IPS DF 19.7 (cell line): ENCODE measurements at places on chromosomes 13 and 19.

GRCh38 chr13:99124046-99124400, 76.6 kb upstream of the UBAC2 start:
- DNase-seq, result no peak

DNA sequence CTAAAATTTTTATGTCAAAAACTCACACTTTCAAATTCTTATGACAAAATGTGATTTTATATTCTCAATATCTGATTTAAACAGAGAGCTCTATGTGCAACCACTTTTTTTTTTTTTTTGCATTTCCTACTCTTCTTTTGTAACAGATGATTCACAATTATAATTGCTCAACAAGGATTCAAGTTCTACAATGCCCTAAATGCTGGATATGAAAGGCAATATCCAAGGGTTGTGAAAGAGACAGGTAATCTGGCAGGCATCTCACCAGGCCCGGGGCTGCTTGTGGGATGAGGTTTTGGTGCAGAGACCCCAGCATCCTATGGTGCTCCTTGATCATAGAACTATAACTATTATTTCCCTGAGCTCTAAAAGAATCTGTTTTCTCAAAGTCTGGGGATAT, 363.6 kb upstream of the NBEA start:
- DNase-seq, result no peak

DNA sequence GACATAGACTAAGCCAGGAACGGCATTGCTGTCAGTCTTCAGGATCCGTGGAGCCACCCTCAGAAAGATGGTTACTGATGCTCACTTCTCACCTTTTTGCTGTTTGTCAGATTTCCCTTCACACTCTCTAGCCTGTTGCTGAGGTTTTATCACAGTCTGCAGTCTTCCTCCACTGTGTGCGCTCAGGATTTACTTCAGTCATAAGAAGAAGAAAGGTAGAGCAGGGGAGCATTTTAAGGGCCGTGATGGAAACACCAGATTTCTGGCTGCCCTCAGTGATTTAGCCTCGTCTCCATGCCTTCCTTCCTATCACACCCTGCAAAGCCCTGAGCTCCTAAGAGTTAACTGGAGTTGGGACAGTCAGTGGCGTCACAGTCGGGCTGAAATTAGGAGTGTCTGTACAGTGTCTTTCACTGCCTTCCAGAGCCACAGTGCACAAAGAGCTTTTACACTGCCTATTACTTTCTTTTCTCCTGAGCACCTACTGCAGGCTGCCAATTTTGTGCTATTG, 60.0 kb upstream of the GPR183 start:
- no peak for DNase-seq

DNA sequence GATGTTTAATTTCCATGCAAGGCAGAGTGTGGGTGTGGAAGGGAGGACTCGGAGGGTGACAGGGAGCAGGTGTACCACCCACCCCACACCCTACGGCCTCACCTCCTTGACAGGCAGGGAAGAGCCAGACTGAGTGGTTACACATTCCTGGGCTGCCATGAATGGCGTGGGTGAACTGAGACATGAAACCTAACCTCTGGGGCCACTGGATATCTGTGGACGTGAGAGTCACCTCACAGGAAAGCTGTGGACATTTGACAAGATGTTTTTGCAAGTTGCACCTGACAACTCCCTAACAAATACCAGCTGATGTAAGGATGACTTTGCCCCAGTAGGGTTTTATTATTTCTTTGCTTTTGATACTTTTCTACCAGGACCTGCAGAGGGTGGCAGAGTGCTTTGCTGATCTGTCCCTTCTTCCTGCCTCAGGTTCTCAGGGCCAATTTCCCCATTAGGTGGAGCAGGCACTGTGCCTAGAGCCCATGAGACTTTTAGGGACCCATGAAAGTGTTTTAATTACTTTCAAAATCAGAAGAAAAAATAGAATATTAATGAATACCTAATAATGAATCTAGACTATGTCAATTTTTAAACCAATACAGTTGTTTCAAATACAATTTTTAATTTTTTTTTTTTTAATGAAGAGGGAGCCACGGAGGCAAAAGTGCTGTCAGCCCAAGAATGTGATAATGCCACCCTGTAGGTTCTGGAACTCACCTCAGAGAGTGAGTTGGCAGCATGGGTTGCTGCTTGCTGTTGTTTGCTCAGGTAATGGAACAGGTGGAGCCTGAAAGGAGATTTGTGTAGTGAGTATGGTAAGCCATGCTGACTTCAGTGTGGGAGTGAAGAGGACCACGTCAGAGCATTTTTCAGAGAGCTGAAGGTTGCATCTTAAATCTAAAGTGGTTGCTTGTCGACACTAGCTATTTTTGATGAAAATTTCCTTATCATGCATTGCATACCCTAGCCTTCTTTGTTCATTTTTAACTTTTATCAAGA, 58.0 kb upstream of the CYSLTR2 start:
- DNase-seq, result peak; percentile 25

DNA sequence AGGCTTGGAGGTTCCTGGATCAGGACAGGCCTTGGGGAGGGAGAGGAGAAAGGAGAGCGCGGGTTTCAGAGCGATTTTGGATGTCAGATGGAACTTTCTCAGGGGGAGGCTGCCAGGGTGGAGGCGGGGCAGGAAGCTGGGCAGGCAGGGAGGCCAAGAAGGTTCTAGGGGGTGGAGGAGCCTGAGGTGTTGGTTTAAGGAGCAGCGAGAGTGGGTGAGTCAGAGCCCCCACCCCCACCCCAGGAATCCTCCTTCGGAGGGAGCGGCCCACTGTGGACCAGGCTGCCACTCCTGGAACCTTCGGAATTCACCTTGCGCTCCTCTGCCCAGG, 15.9 kb upstream of the NOP53 start:
- DNase-seq, result no peak

DNA sequence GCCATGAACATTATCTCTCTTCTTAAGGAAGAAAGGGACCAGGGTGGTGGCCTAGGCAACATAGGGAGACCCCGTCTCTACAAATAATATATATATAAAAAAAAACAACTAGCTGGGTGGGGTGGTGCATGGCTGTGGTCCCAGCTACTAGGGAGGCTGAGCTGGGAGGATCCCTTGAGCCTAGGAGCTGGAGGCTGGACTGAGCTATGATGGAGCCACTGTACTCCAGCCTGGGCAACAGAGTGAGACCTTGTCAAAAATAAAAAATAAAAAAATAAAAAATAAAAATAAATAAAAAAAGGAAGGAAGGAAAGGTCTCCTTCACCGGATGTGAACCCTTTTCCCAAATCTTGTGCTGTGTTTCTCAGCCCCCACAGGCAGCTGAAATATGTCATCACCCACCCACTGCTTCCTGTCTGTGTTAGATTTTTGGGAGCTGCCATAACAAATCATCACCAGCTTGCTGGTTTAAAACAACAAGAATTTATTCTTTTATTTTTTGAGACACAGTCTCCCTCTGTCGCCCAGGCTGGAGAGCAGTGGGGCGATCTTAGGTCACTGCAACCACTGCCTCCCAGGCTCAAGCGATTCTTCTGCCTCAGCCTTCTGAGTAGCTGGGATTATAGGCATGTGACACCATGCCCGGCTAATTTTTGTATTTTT, 9.5 kb upstream of the TSPAN16 start:
- no peak for DNase-seq

GRCh38 chr13:68982961-68983619, 1124.5 kb upstream of the ATXN8OS start:
- no peak for DNase-seq
